ENCODE measurements at places on chromosomes 5 and 9. TPM values are rescaled to one million over a fixed set of nuclear protein-coding genes. Genes with fewer than 3 reads are reported as not detected.
A peak's percentile ranks its signal among the peaks of the same experiment; 100 is the strongest.

DNA sequence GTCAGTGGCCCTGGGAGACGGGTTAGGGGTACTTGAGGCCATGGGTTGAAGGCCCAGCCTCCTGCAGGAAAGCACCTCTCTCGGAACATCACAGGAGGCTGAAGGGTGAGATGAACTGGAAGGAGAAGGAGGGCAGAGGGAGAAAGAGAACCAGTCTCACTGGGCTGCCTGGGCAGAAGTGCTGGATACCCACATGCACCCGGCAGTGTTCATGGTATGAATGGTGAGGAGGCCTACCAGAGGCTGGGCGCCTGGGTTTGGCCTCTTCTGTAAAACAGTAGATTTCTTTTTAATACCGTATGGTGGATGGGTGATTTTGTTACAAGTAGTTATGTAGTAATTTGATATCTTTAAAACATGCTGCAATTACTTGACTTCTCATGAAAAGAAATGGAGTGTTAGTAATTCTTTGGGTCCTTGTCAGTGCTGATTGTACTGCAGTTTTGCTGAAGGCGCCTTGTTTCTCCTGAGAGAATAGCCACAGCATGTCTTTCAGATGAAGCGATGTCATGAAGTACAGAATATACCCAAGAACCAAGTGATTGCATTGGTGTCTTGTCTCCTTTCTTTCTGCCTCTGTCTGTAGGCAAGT is 258.6 kb downstream of the FANCC start:
- DNase-seq, result no peak

DNA sequence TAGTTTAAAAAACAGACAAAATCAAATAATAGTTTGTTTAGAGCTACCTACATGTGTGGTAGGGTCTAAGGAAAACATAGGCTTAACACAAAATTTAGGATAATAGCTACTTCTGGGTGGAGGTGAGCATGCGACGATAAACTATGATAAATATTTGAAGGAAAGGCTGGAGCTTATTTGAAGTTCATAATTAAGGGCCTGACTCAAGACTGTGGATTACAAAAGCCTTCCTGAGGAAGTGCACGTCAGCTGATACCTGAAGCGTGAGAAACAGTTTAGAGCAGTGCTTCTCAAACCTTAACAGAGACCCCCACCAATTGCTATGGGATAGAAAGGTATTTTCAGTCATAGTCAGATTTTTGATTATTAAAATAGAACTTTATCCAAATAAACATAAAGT is 20.4 kb upstream of the UBLCP1 start:
- no peak for DNase-seq

DNA sequence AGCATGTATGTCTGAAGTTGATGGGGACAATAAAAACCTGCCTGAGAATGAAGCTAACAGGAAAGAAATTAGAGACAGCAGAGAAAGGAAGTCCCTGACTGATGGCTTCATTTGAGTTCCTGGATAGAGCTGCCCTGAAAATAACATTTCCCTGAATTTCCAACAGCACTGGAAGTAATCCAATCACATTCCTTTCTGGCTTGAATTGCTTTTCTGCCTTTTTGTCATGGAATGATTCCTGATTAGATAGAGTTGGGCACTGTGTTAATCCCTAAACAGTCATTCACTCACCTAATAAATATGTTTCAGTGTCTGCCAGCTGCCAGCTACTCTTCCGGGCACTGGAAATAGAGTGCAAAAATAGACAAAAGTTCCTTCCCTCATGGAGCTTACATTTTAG is 30.0 kb upstream of the SH3RF2 start:
- no peak for DNase-seq

DNA sequence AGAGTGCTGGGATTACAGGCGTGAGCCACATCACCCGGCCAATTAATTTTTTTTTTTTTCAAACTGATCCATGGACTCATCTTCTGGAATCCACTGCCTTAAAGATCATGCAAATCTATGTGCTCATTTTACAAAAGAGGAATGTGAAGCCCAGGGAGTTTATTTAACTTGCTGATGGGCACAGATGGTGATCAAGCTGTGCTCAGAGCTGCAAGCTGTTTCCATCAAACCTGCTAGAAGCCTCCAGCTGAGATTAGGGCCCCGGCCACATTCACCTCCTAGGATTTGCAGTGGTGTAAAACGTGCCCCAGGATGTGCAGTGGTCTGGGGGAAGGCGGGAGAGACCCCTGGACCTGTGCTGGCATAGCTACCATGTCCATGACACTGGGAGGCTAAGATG is 56.1 kb upstream of the TUT7 start:
- no peak for DNase-seq

DNA sequence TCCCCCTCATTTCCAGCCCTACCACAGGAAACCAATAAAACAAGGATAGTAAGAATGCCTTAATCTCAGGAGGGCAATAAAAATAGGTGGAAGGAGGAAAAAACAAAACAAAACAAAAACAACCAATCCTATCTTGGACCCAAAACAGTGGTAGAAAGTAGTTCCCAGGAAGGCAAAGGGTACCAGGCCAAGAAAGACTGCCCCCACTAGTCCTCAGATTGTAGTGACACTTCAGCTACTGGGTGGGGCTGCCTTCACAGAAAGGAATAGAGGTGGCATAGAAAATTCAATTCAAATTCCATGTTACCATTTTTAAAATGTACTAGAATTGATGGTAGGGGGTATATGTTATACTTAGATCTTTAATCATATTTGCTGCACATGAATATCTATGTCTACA is 59.3 kb downstream of the DPYSL3 start:
- DNase-seq, result no peak

DNA sequence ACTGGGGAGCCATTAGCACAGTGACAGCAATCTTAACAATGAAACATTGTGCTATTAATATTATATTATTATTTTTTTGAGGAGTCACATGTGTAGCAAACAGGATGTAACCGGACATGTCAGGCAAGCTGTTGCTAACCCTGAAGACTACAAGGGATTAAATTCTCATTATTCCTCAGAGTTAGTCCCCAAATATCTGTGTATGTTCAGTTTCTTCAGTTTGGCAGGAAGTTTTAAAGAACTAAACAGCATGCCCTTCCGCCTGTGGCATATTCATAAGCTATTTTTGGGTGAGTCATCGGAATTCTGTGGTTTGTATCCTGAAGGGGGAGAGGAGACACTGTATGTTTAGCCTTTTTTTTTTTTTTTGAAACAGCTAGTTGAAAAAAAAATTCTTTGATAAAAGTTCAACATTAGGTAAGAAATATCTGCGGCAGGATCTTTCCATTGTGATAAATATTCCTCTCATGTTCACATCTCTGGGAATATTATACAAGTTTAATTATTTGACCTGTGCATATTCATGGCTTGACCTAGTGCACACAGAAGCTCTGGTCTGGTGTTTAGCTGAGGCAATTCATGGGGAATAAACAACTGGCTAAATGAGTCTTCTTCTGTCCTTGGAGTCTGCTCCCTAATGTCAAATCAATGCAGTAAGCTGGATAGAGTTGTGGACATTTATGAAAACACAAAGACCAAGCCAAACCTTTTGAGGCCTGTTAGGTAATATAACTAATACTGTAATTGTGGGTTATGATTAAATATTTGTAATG is 202.7 kb upstream of the CDKN2B start:
- DNase-seq, result no peak

- DNase-seq, result peak; percentile 35
Observed at GRCh38 chr9:130854092-130854491, 19.0 kb downstream of the ABL1 start.

DNA sequence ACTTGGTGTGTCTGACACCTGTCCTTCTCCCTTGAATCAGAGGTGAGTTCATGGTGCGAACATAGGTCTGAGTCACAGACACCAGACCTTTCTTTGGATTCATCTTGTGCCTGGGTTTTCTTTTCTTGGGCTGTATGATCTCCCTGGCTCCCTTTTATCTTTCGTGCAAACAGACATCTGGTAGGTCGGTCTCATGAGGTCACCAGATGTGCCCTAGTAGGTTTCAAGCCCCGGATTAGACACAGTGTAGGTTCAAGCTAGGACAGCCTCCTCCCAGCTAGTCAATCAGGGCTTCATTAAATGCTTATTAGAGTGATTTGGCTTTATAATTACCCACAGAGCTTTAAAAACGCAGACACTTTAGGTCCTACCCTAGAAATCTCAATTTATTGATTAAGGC is 106.0 kb upstream of the MYO10 start:
- DNase-seq, result no peak

Gene SAXO1
- not detected for total RNA-seq

Gene SLC1A3
- total RNA-seq, result 16.8 TPM

Gene SELENOP
- total RNA-seq, result 457 TPM

Gene CNTNAP3
- total RNA-seq, result 8.2 TPM

Gene RGS14
- total RNA-seq, result 11.4 TPM
